Hematopoietic multipotent progenitor cell (in vitro differentiated cells): ENCODE measurements at places on chromosomes 3 and 15. TPM values are rescaled to one million over a fixed set of nuclear protein-coding genes. Genes with fewer than 3 reads are reported as not detected.

DNA sequence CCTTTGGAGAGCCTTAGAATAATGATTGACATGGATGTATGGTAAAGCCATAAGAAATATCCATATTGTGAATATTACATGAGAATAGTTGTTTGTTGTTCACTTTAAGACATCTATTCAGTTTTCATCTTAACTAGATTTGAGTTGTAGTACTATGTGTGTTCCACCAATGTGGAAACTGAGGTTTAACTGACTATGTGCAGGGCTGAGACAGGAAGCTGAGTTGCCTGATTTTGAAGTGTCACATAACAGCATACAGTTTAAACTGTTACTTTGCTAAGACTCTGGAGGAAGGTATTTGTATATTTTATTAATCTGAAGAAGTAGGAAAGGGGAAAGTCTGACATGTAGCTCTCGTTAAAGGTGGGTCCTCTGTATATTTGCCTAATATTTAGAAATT lies 2.1 kb downstream of the ECT2 start:
- DNase-seq, result no peak

DNA sequence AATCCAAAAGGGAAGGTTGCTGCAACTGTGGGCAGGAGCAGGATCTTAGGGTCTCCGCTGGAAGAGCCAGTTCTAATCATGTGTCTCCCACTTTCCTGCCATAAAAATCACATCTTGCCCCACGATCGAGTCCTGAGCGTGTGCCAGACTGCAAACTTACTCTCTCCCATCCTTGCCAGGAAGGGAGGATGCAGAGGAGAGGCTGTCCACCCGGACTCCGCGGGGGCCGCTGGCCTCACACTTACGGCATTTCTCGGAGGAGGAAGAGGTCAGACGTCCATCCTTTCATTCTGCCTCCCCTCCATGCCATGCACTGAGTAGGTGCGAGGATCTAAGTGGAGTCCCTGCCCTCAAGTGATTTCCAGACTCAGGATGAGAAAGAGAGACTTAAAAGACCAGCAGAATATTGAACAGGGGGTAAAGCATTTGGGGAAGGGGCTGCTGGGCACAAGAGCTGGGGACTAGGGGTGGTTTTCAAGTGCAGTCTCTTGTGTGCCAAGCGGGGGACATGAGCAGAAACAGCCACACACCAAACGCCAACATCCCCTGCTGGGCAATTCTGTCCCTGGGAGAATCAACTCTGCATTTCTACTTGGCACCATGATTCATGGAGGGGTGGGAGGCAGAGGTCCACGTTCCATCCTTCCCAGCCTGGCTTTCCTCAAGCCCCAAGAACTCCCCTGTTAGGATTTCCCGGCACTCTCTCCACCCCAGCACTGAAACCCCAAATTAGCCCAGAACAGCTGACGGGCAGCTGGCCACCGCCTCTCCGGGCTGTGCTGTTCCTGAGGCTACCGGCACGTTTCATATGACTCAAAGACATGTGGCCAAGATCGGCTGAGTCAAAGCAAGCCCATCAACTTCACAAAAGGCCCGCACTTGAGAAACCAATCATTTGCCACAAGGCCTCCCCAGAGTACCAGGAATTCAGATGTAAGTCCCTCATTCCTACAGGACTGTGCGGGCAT lies 11.6 kb downstream of the OXTR start:
- no peak for DNase-seq

GRCh38 chr15:68655686-68656437 lies 77.1 kb downstream of the CORO2B start:
- DNase-seq, result no peak

DNA sequence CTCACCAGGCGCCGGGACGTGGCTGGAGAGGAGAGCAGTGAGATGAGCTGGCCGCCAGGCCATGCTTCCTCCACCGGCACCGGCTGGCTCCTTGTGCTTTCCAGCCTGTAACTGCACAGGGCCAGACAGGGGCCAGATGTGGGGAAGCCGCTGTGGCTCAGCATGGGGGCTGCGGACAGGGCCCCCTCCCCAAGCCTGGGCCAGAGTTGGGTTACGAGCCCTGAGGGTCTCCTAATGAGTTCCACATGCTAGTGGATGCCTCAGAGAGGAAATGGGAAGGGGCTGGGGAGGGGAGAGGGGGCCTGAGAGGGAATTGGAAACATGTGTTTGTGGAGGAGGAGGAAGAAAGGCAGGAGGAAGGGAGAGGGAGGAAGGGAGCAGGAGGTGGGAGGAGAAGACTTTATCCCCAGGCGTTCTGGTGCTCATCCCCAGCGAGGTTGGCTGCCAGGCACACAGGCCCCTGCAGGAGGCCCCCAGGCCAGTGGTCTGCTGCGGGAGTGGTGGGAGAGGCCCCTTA lies 11.7 kb upstream of the DUSP7 start:
- DNase-seq, result no peak

SIDT1 gene
- 15.1 TPM for total RNA-seq

OTOL1 gene
- not detected for total RNA-seq

SH2D7 gene
- total RNA-seq, result not detected

ZNF385D gene
- 22.4 TPM for total RNA-seq
